C1 segment of cervical spinal cord (tissue), 14 donors: ENCODE measurements at places on chromosomes 1 and 21.
A peak's percentile ranks its signal among the peaks of the same experiment; 100 is the strongest.

DNA sequence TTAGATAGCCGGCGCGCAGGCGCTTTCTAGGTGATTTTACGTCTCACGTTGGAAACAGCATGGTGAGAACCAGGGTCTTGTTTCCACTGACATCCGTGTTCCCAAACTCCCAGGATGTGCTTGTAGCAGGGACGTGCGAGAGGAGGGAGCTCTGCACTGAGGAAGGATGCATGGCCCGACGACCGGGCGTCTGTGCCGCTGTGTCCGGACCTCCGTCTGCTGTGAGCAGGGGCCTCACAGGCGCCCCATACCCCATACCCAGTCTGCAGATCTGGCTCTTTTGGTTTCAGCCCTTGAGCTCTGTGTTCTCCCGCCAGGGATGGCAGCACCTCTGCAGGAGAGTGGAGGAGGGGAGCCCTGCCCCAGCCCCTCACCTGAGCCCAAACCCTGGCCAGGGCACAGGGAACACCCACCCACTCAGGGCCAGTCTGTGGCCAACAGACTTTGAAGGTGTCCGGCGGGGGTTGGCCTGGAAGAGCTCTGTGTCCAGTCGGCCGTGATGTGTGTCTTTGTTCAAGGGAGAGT is 67.2 kb upstream of the COL6A1 start:
- DNase-seq: no peak

DNA sequence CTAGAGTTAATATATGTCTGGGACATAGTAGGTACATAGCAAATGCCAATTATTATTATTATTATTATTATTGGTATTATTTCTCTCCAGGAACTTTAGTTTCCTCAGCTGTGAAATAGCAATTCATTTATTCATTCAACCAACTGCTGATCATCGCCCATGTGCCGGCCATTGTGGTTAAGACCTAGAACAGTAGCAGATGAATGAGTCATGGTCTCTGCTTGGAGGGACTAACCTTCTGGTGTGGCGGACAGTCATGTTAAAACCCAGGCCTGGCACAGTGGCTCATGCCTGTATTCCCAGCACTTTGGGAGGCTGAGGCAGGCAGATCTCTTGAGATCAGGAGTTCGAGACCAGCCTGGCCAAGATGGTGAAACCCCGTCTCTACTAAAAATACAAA is 23.8 kb upstream of the LDLRAP1 start:
- no peak for DNase-seq

GRCh38 chr1:20982316-20982715 is 194.4 kb downstream of the EIF4G3 start:
- no peak for DNase-seq

DNA sequence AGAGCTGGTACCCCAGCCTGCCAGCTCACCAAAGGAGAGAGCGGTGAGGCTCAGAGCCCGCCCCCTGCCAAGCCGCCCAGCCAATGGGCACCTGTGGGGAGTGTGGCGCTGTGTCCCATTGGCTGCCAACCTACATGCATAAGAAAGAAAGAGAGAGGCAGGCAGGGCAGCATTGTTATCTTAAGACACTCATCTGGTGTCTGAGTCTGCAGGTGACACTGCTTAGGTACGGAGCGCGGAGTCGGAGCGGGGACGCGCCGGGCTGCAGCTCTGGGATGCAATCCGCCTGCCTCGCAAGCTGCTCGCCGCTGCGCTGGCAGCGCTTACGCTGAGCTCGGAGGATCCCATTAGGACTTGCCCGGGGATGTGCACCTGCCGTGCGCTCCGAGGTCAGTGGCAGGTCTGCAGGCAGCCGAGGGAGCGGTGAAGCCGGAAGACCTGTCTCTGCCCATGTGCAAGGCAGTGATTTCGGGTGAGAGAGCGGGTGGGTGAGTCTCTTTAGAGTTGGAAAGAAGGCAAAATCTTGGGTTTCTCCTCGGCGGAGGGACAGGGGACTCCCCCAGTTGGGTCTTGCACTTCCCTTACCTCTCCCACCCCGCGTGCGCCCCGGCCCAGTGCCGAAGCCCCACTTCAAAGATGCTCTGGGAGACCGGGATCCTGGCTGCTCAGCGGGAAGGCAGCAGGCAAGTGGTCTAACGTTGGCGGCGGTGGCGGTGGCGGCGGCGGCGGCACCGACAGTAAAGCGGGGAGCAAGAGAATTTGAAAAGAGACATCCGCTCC is at the start of gene BRINP2:
Gene BRINP2 (plus strand): TSS at position 203 of the 780 bp plus-strand sequence. CDS start 58,919 bp downstream, outside the sequence.
- DNase-seq: peak; percentile 70

- DNase-seq: no peak
Observed at GRCh38 chr1:30087465-30087864, 635.9 kb downstream of the MATN1 start.

DNA sequence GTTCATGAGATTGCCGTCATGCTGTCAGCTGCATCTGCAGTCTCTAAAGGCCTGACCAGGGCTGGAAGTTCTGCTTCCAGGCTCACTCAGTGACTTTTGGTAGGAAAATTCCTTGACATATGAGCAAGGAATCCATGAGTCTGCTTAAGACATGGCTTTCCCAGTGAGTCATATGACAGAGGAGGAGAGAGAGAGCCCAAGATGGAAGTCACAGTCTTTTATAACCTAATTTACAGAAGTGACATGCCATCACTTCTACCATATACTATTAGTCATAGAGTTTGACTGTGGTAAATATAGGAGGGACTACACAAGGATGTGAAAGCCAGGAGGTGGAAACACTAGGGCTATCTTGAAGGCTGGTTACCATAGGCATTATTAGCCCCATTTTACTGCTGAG is 115.2 kb downstream of the ROR1 start:
- no peak for DNase-seq

DNA sequence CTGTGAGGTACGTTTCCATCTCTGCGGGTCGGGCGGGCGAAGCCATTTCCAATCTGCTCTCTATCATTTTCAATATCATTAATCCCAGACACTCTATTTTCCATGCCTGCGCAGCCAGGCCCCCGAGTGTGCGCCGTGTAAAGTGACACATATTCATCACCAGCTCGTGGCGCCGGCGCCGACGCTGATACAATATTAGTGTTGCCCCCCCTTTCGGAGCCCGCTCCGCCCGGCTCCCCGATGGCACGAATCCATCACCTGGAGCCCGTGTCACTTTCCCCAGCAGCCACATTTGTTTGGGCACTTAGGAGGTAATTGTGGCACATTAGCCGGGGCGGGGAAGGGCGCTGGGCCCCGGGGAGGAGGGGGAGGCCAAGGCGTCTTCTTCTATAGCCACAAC is 33.7 kb upstream of the DMBX1 start:
- no peak for DNase-seq

DNA sequence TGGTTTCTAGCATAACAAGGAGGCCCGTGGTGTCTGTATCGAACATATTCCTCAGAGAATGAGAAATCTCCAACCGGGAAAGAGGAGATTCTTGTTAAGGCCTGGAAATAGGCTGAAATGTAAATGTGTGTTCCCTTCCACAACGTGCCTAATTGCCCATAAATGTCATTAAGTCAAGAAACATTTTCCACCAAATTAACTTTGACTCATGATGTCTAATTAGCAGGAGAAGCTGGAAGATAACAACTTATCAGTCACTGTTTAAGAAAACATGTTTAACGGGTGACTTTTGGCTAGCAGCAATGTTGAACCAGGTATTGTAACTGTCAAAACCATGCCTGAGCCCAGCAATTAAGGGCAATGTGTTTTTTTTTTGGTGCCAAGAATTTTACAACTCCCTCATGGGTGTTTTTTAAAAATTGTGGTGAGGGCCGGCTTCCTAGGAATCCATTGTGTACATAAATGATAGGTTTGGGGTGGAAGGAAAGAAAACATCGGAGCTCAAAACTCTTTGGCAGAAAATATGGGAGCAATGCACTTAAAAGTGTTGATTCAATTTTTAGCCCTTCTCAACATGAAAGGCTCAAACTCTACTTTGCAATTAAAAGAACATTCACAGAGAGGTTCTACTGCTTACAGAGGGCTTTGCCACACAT is 67.0 kb downstream of the OLIG1 start:
- no peak for DNase-seq
